ENCODE measurements at places on chromosomes 5 and 9. TPM values are rescaled to one million over a fixed set of nuclear protein-coding genes. Genes with fewer than 3 reads are reported as not detected.

DNA sequence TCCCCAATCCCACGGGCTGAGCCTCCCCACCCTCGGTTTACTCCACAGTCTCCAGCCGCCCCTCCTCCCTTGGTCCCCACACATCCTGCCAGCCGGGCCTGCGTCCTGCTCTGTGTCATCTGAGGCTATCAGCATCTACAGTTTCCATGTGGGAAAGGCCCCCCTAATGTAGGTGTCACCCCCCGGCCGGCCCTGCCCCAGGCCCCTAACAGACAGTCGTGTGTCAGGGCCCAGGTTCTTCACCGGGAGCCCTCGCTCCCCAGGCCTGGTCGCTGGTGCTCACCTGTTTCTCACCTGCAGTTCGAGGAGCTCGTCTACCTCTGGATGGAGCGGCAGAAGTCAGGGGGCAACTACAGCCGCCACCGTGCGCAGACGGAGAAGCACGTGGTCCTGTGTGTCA, 62.7 kb downstream of the KCNT1 start:
- no peak for DNase-seq

- peak; percentile 27 for DNase-seq
Measured at GRCh38 chr5:172004824-172005237, 1.6 kb downstream of the FBXW11 start.

DNA sequence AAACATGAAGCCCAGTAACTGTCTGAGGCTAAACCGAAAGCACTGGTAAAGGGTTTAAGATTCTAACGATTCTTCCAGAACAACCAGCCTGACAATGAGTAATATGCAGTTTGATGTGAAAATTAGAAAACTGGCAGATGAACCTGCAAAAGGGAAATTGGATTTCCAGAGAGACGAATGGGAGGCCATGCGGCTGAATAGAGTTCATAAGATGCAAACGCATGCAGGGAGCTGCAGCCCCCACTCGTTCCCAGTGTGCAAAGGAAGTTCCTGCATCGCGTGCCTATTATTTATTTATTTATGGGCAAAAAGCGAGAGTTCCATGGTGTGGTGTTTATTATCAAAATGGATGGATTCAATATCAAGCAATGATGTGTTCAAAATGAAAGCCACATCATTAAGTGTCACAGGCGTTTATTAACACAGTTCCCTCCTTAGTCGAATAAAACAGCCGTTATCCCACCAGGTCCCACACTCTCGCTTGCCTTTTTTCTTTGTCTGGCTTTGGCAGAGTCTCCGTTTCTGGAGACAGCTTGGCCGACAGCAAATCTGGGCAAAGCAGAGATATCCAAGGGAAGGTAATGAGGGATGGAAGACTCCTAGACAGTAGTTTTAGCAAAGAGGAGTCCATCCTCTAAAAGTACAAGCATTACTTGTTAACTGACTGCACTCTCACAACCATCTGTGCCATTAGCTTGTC, 451.4 kb downstream of the KDM4C start:
- no peak for DNase-seq

- no peak for DNase-seq
Measured at GRCh38 chr5:149765932-149766331, 35.8 kb downstream of the PPARGC1B start.

- DNase-seq: no peak
Measured at GRCh38 chr9:83920469-83920926, 734 bp downstream of the KIF27 start.

DNA sequence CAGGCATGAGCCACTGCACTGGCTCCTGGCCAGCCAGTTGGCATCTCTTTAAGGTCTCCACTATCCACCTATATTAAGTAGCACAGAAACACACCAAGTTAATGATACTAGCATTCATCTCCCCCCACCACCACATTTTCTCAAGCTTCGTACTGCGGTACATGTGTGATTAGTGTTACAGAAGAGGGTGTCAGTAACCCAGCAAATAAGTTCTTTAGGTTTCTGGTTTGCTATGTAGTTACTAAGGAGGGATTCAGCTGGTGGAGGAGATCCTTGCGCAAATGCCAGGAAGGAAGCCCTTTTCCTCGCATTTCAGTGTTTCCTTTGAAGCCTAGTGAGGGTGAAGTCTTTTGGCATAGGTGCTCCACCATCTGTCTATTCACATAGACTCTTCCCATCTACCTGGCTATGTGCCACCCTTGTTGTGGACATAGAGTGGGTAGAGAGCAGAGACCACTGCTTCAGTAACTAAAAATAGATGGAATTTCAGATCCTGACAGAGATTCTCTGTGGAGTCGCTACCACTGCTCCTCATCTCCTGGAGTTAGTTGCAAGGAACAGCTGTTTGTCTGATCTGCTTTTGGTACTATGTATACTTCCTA, 16.7 kb downstream of the UBE2D2 start:
- no peak for DNase-seq

- DNase-seq: no peak
Measured at GRCh38 chr9:113548221-113549041, 84.9 kb downstream of the RGS3 start.

- no peak for DNase-seq
Measured at GRCh38 chr5:99936911-99937310, 598.3 kb upstream of the FAM174A start.

DNA sequence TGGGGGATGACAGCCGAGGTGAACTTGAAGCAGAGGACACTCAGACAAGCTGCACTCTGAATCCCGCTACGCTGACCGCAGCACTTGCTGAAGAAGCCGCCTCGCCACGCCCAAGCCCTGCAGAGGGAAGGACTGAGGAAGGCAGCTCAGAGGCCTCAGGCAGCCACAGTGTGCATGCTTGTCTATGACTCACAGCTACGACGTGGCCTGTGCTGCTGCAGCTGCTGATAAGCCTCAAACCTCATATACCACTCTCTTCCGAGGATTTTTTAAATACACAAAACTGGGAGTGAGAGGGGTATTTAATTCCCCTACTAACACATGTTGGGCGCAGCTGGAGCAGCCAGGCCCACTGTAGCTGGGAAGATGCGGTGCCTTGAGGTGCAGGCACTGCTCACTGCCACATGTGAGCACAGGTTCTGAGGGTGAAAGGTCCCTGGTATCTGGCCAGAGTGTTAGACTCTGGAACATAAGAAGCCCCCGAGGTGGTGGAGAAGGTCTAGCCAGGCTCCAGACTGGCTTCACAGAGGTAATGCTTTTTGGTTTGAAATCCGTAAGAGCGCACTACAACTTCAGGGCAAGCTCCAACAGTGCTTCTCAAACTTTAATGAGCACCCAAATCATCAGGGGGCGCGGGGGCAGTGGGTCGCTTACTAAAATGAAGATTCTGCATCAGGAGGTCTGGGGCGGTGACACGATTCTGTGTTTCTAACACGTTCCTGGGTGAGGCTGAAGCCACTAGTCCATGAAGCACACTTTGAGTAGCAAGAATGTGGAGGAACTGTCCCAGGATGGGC, 196.8 kb downstream of the AUH start:
- no peak for DNase-seq

DNA sequence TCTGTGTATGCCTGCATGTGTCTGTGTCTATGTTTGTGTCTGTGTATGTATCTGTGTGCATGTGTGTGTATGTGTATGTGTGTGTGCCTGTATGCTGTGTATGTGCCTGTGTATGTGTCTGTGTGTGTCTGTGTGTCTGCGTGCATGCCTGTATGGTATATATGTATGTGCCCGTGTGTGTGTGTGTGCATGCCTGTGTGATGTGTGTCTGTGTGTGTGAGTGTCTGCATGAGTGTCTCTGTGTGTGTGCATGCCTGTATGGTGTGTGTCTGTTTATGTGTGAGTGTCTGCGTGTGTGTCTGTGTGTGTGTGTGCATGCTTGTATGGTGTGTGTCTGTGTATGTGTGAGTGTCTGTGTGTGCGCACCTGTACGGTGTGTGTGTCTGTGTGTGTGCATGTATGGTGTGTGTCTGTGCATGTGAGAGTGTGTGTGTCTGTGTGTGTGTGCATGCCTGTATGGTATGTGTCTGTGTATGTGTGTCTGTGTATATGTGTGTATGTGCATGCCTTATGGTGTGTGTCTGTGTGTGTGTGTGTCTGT, 137.1 kb upstream of the IRX2 start:
- no peak for DNase-seq

GRCh38 chr9:133715295-133715865, 22.8 kb downstream of the SARDH start:
- DNase-seq: no peak

- no peak for DNase-seq
Measured at GRCh38 chr5:179759581-179760551, 27.2 kb downstream of the MAML1 start.

DNA sequence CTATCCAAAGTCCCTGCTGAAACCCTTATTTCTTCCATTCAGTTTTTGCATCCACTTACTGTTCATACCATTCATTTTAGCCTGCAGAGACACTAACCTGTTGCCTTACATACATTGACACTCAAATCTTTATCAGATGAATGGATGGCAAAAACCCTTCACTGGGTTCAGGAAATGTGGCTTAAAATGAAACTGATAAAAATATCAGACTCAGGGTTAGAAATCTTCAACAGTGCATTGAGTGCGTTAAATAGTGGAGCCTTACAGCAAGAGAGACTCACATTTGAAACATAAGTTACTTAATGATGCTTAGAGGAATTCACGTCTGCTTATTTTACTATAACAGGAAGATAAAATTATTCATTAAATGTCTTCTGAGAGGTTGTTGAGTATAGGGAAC, 28.0 kb upstream of the BNC2 start:
- DNase-seq: no peak

GRCh38 chr5:135186662-135187522, 152.9 kb upstream of the PITX1 start:
- DNase-seq: no peak

DNA sequence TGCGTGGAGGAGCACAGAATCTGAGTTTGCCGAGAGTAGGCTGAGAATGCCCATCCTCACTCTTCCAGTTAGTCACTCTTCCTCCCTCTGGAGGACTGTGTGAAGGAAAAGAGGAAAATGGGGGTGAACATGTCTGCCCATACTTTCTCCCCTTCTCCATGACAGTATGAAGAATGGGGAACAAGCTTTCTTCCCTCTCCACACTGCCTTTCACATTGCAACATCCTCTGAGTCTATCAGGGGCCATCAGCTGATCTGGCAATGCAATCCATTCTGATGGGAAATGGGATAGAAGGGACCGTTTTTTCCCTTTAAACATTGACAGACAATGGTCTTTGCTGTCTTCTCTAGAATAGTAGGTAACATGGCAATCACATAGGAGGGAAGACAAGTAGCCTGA, 56.8 kb downstream of the UGCG start:
- no peak for DNase-seq

DNA sequence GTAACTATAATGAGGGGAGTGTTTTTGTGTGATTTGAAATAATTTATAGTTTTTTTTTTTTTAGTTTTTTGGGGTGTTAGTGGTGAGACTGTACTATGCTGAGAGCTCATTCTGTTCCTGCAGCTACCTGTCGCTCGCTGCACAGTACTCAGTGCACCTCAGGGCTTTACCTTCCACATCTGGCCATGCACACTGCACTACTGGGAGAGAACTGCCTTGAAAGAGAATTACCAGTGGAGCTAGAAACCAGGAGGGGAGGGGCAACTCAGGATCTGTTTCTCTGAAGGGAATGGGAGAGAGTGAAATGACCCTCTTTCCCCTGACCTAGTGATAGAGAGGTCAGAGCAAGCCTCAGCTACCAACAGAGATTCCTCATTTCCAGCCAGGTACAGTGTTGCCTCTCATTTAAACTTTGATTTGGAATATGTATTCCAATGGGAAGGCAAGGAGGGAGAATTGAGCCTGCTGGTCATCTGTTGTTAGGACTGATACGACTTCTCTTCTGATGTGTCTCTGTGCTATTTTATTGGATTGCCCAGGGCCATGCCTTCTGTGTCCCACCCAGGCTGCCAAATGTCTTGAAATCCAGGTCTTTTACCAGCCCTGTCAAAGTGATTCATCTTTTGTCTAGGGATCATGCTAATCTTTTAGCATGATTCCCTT, 8.9 kb downstream of the ATG10 start:
- no peak for DNase-seq

DNA sequence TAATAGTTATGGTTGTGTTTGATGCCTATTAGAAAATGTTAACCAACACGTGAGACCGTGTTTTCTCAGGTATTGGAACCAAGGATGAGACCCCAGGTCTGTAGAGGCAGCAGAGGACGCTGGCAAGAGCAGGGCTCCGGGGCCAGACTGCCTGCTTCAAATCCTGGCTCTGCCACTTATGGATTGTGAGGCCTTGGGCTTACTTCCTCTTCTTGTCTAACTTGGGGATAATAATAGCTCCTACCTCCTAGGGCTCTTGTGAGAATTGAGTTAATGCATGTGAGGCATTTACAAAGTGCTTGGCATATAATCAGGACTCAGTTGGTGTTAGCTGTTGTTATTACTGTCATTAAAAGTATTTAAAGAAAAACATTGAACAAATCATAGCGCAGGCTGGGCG, 85.5 kb upstream of the PITX1 start:
- no peak for DNase-seq

GRCh38 chr5:12016159-12016746, 112.0 kb upstream of the CTNND2 start:
- no peak for DNase-seq

The PCDHB4 gene
- polyA plus RNA-seq: not detected

The PPP2R2B gene
- polyA plus RNA-seq: not detected

The ADAMTS2 gene
- not detected for polyA plus RNA-seq

The GNA14 gene
- not detected for polyA plus RNA-seq

The RNF208 gene
- not detected for polyA plus RNA-seq

The EDIL3 gene
- not detected for polyA plus RNA-seq

Data from naive B cell (primary cell).